ENCODE measurements at places on chromosomes 11 and 22.

DNA sequence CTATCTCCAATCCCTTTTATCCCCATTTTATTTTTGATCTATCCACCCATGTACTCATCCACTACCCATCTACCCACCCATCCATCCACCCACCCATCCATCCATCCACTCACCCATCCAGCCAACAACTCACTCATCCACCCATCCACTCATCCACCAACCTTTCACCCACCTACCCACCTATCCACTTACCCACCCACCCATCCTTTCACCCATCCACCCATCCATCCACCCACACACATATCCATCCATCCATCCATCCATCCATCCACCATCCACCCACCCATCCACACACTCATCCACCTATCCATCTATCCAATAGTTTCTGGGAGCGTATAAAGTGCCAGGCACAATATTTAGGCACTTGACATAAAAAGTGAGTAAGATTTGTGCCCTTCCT is 39.2 kb upstream of the NFAM1 start:
- DNase-seq: no peak

DNA sequence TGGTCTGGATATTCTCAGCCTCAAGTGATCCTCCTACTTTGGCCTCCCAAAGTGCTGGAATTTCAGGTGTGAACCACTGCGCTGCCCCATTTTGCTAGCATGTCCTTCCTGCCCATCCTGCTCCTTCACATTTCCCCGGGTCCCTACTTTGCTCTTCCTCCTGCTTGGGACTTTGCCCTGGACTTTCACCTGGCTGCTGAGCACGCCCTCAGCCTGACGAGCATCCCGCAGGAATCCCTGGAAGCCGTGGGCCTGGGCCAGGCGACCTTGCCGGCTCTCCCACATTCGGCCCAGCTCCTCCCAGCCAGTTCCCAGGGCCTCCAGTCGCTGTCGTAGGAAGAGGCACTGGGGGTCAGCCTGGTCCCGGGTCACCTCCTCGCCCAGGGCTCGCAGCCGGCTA is 22.6 kb upstream of the RBM4B start:
- DNase-seq: no peak

- no peak for DNase-seq
Observed at GRCh38 chr22:50247748-50248147, 2.9 kb upstream of the TUBGCP6 start.

DNA sequence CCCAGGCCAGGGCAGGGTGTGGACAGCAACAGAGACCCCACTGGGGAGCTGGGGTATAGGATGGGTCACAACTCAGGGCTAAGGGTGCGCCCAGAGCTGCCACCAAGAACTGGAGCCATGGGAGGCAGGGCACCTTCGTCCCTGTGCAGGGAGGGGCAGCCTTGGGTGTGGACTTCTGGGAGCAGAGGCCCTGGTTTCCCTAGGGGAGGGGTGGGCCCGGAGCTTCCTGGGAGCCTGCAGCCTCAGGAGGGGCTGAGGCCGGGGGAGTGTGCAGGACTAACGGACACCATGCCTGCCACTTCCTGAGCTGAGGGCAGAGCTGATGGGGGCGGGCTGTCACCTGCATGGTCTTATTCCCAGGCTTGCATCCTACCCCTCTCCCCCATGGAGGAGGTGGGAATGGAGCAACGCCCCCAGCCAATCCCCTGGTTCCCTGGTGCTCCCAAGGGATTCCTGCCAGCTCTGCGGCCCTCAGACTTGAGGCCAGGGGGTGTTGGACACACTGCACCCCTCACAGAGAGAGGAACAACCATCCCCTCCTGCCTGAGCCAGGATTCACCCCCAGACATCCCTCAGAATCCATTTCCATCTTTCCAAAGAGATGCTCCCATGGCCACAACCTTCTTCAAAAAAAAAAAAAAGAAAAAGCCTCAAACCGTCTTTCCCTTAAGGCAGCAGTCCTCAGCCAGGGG is 225.7 kb downstream of the CTTN start:
- DNase-seq: no peak

DNA sequence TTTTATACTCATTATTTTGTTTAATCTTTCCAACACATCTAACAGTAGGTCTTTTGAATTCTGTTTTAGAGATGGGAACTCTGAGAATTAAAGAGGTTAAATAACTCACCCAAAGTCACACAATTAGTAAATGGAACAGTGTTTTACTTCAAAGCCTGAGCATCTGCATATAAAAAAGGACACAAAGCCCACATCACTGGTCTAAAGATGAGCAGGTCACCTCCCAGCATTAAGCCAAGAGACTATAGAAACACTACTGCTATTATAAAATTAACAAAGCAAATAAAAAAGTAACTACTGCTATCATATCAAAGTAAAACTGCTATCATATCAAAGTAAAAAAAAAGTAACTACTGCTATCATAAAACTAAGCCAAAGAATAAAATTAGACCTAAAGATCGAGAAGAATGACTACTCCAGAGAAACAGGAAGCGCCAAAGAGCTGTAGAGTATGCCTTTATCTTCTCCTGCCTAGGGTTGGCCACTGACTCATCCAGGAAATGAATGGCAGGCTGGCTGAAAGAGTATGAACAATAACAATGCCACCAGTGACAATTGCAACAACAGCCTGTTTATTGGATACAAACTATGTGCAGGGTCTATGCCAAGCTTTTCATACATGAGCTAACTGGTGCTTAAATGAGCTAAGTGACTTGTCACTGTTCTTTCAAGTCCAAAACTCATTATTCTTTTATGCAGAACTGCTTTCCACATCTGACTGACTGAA is 1153.0 kb upstream of the TENM4 start:
- no peak for DNase-seq

DNA sequence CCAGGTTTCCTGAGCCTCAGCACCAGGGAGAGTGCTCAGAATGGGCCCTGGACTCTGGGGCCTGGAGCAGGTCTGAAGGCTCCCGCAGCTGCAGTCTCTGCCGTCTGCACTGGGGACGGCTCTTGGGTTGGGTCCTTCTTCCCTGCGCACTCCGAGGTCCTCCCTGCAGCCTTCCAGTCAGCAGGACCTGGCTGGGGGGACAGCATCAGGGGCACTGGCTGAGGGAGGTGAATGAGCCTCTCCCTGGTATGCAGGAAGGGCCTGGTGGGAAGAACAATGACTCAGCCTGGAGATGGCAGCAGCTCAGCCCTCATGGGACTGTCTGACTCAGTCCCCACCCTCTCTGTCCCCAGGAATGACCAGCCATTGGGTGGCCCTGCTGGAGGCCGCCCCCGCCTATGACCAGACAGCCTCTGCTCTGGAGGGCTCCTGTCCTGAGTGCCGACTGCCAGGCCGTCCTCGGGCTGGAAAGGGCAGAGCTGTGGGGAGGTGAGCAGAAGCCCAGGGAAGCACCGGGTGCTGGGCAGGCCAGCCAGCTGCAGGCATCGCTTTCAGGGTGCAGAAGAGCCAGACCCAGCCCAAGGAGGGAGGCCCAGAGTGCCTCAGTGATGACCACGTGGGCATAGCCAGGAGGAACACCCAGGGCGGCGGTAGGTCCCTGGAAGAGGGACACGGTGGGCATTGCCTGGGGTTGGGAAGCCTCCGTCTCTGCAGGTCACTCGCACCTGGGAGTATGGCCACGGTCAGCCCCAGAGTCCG is 455.0 kb downstream of the BRD1 start:
- DNase-seq: no peak

GRCh38 chr22:23718371-23719165 is 27.8 kb downstream of the RGL4 start:
- DNase-seq: no peak

DNA sequence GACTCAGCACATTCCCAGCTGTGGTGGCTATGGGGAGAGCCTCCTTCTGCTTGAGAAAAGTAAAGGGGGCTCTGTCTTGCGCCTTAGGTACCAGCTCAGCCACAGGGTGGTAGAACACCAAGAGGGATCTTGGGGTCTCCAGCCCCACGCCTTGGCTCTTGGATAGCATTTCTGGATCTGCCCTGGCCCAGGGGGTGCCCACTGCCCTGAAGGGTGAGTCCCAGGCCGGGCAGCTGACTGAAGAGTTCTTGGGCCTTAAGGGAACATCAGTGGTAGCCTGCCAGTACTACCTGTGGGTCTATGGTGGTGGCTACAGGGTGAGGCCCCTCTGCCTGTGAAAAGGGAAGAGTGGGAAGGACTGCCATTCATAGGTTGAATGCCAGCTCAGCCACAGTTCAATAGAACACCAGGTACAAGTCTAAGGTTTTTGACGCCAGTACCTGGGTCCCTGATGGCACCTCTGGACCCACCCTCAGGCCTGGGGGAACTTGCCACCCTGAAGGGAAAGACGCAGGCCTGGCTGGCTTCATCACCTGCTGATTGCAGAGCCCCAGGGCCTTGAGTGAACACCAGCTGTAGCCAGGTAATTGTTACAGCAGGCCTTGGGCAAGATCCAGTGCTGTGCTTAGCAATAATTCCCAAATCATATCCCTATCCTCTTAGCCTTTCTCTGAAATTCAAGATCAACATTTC is 3.9 kb downstream of the CWF19L2 start:
- DNase-seq: no peak

GRCh38 chr22:48573766-48574165 is 1253.9 kb downstream of the BRD1 start:
- no peak for DNase-seq

GRCh38 chr11:78645226-78646202 is 70.8 kb upstream of the NARS2 start:
- peak; percentile 23 for DNase-seq

GRCh38 chr11:65574811-65575567 is 864 bp upstream of the EHBP1L1 start:
- DNase-seq: no peak

- no peak for DNase-seq
Observed at GRCh38 chr11:77815459-77815858, 5.1 kb downstream of the RSF1 start.

DNA sequence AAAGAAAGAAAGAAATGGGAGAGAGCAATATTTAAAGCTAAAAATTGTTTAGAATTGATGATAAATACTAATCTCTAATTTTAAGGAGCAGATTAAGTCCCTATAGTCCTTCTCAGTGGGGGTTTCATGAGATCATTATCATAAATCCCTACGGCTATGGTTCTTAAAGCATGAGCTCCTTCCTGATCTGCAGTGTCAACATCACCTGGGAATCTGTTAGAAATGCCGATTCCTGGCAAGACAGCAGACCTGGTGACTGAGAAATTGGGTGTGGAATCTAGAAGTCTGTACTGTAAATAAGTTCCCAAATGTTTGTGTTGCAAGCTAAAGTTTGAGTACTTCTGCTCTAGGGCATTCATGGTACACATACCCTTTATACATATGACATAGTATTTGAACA is 12.6 kb downstream of the HIKESHI start:
- no peak for DNase-seq

DNA sequence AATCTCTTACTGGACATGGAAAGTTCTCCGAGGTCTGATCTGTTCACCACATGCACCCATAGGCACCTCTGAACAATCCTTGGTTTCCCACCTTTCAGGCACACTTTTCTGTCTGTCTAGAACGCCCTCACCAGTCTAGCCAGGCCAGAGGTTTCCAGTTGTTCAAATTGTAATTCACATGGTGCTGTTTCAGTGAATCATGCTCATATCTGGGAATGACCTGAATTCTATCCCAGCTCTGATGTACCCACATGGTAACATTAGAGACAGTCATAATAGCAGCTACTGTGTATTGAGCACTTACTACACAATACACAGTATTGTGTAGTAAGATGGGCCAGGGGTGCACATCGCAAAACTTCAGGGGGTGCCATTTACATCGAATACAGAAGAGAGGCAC is 138.2 kb downstream of the COMMD9 start:
- DNase-seq: no peak

DNA sequence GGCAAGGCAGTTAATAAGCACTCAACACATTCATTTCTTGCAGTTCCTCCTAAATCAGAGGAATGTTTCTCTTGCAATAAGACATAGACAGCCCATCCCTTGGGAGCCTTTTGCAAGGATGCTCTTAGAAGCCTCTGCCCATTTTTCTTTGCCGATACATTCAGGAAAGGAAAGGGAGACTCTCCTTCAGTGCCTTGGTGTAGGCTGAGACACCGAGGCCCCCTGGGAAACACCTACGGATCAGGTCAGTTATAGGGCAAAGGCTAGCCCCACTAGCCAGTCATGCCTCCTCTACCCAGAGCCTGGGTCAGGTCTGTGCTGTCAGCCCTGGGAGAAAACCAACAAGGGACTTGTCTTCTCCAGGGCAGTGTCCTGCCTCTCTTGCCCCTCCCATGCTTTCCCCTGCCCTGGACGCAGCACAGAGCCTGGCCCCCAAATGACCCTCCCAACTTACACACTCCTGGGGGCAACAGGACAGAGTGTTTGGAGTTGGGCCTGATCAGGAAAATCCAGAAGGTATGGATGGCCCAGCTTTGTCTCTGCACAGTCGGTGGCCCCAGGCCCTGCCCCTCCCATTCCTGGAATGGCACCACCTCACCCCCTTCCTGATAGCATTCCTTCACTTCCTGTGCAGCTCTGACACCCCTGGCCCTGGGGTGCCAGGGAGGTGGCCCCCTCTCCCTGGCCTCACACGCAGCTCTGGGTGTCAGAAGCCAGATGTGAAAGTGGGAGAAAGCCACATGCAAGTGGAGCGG is 18.3 kb downstream of the ANKK1 start:
- no peak for DNase-seq

DNA sequence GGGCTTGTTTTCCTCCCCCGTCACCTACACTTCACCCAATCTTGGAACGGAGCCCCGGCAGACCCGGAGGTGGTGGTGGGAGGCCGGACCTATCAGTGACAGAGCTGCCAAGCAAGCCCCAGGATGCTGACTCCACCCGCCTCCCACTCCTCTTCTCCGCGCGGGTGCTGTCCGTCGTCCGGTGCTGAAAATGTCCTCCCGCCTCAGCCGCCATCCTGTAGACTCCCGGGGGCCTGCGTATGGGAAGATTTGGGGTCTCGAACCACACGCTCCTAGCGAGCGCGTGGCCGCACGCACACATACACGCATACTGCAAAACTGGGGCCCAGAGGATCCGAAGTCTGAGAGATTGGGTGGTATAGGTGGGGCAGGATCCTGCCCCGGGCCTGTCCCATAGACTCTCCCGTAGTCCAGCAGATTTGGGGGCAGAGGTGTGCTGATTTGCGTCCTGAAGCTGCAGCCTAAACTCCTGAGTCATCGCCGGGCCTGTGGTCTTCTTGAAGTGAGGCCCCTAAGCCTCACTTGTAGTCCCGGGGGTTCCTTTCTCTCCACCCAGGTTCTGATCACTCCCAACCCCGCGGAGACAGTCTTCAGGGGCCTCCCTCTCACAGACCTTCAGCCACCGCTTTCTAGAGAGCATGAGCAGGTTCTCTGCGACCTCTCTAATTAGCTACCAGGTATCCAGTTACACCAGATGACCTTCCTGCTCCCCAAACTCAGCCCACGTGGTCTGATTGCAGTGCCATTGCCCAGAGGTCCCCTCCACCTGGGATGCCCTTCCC is 796 bp upstream of the YIF1A start:
- peak; percentile 69 for DNase-seq
